ENCODE measurements at places on chromosomes 4 and X. TPM values are rescaled to one million over a fixed set of nuclear protein-coding genes. Genes with fewer than 3 reads are reported as not detected.

The MSANTD1 gene
- 0.21 TPM for total RNA-seq

The TMEM144 gene
- total RNA-seq = 5.3 TPM

The LRP2BP gene
- 0.85 TPM for total RNA-seq

The CXCL11 gene
- total RNA-seq = 2.2 TPM

The KLB gene
- total RNA-seq = not detected

The POU4F2 gene
- not detected for total RNA-seq

The ANKRD17 gene
- total RNA-seq = 42.7 TPM

The LRPAP1 gene
- 99.7 TPM for total RNA-seq

The SLC10A4 gene
- total RNA-seq = not detected

The HSPA4L gene
- 19.8 TPM for total RNA-seq

The PCDH11X gene
- under 0.01 TPM for total RNA-seq

The MAGEB3 gene
- total RNA-seq = not detected

The HMX1 gene
- not detected for total RNA-seq

Measured in tracheal epithelial cell (primary cell).